ENCODE measurements at places on chromosomes 7 and 10.

DNA sequence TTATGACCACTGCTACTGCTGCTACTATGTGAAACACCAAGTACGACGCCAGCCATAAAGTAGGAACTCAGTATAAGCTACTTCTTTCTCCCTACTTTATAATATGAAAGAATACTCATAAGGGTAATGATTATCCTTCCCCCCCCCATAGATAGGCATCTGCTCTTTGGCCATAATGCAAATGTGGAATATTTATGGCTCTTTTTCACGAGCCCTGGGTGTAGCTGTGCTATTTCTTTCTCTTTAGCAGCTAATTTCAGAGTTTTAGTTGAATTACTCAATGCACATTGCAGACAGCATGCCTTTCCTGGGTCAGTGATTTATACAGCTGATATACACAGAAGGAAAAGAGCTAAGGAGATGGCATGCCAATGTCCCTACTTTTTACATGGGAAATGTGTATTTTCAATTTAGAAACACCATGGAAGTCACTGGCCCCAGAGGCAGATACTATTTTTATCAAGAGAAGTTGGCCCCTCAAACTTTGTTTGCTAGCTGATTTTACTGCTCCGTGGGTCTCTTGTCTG is 234.1 kb upstream of the KIAA1217 start:
- DNase-seq = no peak

DNA sequence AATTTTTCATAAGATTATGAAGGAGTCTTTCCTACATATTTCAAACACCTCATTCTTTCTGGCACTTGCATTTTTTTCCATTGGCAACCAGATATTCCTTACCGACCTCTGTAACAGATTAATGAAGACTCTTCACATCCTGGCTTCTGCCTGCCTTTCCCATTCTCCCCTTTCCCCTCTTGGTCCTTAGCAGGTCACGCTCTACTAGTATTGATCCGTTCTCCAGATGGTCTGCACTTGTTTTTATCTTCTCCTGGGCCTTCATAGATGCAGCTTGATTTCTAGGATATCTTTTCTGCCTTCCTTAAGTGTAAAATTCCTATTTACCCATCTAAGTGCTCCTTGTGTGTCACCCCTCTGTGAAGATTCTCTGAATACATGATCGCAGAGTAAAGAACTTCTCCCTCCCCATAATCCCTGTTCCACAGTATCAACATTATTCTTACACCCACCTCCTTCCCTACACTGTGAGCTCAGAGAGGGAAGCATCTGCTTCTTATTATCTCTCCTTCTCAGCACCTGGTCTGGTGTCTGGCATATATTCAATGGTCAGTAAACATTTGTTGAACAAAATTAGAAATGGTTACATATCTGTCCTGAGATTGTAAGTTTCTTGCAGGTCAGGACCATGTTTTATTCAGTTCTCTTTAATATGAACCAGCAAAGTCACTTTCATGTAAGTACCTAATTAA is 654.2 kb downstream of the REEP3 start:
- DNase-seq = no peak

DNA sequence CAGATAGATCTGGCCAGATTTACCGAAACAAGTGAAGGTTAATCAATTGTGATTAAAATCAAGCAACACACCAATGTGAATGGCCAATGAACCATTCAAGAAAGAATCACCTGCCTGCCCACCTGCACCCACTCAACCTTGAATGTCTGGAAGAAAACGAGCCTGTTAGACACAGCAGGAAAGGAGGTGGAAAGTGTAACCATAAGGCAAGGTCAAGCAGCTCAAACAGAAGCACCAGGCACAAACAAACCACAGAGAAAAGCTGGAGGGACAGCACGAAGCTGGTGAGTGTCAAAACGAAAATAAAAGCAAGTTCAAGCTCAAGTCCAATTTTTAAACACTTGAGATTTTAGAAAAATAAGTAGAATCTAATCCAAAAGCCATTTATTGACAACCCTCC is 64.9 kb downstream of the STEAP1B start:
- DNase-seq = no peak

GRCh38 chr10:71765176-71765904 is 8.0 kb downstream of the VSIR start:
- peak; percentile 84 for DNase-seq

GRCh38 chr7:101154693-101155102 is 422 bp downstream of the AP1S1 start:
- no peak for DNase-seq

- no peak for DNase-seq
Measured at GRCh38 chr7:45399069-45399468, 175.1 kb upstream of the ADCY1 start.

DNA sequence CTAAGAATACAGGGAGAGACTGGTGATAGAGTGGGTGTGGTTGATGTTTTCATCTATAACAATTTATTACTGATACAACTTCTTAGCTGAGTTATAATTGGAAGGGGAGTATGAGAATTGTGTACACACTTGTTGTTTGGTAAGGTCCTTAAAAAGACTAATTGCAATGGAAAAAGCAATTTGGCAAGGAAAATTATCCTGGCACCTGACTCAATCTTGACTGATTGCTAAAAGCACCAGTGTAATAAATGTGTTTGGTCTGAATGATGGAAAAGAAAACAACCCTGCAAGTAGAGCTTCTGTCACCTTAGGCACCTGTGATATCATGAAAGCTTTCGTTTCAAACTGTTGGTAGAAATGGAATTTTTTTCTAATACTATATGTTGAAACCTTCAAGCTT is 6.7 kb upstream of the GSDME start:
- no peak for DNase-seq

DNA sequence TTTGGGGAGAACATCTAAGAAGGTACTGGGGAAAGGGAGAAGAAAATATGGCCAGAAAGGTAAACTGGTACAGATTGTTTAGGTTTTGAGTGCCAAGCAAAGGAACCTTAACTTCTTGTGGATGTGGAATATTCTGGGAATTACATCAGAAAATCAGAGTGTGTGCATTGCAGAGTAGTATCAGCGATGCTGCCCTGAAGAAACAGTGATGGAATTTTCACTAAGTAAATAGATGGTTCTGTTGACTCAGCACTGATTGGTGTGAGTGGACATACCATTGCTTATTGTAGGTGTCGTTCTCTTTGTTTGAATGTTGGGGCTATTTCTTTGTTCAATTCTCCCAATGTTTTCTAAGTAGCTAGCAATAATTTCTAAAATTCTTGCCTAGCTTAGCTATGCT is 24.4 kb upstream of the AKR1B1 start:
- DNase-seq = no peak

DNA sequence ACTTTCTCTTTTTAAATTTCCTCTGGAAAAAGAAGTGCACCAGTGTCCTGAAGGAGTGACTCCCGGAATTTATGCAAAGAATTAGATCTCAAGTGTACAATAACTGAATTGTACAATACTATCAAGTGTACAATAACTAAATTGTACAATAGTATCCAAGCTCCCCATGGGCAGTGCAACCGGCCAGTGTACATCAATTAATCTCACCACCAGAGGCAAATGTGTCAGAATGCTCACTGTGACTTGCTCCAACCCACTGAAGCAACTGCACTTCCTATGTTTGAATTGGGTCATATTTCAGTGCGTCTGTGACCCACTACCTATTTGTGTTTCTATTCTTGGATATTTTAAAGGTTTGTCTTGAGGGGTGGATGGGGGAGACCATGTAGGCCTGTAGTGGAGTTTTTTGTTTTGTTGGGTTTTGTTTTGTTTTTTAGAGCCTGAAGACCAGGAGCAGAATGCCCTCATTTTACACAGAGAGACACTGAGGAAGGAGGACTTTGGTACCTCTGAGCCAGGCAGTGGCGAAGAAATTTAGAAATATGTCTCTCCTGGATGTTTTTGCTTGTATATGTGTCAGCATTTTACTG is 78.5 kb upstream of the CTTNBP2 start:
- no peak for DNase-seq

- DNase-seq = peak; percentile 53
Measured at GRCh38 chr7:150337179-150337578, 4.2 kb downstream of the RARRES2 start.

DNA sequence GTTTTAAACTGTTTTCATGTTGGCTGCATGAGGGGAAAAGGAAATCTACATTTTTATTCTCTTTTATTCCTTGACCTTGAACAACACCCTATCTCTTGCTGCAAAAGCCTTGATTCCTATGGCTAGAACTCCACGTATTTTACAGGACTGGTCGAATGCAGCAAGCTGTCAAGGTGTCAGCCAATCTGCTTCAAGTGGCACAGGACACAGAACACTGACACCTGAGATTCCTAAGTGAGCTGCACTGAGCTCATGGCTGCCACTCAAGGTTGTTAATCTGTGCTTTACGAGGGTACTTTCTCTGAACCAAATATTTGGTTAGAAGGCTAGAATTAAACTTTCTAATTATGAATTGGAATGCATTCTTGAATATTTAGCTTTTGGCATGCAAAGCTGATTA is 349.7 kb upstream of the COBL start:
- no peak for DNase-seq

DNA sequence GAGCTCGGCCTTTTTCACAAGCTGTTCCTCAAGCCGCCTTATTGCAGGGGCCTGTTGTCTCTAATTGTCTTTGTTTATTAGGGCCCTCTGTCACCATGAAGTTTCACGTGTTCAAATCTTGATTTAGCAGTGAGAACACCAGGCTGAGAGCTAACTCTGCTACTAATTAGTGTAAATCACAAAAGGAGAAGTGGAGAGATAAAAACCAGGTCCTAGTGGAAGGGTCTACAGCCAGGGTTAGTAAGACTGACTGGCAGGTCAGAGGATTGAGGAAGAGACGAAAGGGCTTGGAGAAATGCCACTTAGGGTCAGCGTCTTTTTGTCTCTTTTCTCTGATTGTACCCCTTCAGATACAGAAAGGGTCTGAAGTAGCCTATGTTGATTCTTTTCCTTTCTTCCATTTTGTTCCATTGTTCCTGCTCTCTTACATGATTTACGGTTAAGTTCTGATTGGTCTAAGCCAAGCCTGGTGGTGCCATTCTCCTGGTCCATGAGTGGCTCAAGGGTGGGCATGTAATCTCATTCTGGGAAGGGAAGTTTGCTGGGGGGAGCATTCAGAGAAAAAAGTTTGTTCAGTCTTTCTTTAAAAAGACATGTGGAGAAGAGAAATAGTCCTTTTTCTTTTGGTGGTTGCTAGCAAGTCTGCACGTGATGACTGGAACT is 21.3 kb downstream of the SSMEM1 start:
- DNase-seq = no peak

DNA sequence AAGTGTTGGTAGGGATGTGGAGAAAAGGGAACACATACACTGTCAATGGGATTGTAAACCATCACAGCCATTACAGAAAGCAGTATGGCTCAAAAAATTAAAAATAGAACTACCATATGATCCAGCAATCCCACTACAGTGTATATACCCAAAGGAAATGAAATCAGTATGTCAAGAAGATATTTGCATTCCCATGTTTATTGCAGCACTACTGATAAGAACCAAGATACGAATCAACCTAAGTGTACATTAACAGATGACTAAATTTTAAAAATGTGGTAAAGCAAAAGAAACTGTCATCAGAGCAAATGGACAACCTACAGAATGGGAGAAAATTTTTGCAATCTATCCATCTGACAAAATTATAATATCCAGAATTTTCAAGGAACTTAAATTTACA is 290.4 kb downstream of the IPMK start:
- no peak for DNase-seq

- no peak for DNase-seq
Measured at GRCh38 chr7:156875766-156876165, 17.2 kb downstream of the LMBR1 start.

GRCh38 chr10:60224066-60224705 is 165.5 kb downstream of the ANK3 start:
- no peak for DNase-seq

DNA sequence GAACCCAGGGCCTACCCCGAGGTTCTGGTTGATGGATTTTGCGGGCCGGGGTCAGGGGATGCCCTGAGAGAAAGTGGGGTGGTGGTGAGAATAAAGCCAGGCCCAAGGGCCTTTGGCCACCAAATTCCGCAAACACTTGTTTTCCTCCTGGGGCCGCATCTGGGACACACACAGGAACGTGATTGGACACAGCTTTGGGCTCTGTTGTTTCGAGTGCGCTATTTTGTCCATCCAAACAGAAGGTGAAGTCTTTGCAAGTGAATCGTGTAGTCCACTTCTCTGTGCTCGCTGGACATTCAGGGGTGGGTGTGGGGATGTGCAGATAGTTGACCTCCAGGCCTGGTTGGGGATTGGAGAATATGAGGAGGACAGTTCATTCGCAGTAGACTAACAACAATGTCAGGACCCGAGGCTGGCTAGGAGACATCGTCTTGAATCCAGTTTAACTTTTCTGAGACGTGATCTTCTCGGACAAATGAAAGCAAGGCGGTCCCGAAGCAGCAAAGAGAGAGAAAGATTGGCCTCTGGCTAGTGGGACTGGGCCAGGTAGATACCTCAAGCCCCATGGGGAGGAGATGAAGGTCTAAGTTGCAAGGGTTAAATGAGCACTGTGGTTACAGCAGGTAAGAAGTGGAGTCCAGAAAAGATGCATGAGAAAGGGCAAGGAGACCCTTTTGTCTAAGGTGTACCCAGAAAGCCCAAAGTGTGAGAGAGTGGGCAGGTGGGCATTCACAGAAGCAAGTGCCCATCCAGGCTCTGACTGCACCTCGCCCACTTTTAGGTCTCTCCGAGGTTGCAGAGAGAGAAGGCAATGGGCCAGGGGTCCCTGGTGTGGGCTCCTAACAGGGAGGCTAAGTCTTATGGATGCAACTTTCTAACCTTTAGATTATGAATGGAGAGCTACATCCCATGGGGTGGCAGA is 764 bp upstream of the FAM131B start:
- DNase-seq = no peak

- no peak for DNase-seq
Measured at GRCh38 chr7:99840136-99840869, 12.5 kb downstream of the CYP3A43 start.

- no peak for DNase-seq
Measured at GRCh38 chr10:112303528-112303927, 20.3 kb downstream of the TECTB start.

DNA sequence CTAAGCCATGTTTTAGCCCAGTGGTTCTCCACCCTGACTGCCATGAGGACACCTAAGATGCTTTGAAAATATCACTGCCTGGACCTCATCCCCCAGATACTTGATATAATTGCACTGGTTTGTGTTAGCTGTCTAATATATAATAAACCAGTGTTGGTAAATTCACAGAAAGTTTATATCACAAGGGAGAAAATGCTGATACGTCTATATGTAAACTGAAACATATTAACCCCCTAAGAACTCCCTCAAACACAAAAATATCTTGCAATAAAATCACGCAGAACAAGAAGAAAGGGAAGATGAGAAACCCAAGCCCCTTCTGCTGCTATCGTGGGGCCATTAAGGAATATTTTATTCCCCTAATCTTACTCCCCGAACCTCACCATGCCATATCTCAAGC is 8.2 kb downstream of the IMMP2L start:
- DNase-seq = no peak

- DNase-seq = no peak
Measured at GRCh38 chr7:130292682-130293257, at the start of gene CPA4. TSS of gene CPA4 (plus strand) at chr7:130293161. CDS start at chr7:130293181, 20 bp downstream.

DNA sequence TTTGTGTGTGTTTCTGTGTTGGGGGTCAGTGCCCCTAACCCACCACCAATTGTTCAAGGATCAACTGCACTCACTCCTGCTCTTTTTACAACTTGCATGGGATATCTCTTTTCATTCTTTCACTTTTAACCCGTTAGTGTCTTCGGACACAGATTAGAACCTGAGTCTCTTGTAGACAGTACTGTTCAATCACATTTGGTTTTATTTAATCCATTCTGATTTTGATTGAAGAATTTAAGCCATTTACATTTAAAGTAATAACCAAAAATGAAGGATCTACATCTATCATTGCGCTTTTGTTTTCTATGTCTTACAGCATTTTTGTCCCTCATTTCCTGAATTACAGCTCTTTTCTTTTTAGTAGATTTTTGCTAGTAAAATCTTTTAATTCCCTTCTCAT is 43.6 kb downstream of the ZNF248 start:
- DNase-seq = no peak

Measured in right cardiac atrium (tissue), 5 donors.